Hematopoietic multipotent progenitor cell treated with erythropoietin and hydrocortisone succinate and interleukin-3 and kit ligand, for 8 days (in vitro differentiated cells): ENCODE measurements at places on chromosomes 16 and 17.

GRCh38 chr17:81312624-81313325, 17.7 kb upstream of the SLC38A10 start:
- no peak for DNase-seq

DNA sequence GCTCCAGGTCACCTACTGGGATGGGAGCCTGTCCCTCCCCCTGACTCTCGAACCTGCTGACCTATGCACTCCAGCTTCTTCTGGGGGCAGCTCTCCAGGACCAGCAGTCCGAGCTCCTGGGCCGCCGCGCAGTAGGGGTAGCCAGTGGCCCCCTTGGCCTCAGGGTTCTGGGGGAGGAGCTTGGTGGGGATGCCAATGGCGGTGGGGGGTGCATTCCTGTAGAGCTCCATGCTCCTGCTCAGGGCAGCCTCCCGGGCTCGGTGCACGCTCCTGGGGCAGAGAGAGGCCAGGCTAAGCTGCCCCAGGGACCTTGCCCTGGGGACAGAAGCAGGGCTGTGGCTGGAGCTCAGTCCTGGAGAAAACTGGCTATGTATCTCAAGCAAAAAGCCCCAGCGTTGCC, 7.7 kb upstream of the SPATA2L start:
- no peak for DNase-seq

DNA sequence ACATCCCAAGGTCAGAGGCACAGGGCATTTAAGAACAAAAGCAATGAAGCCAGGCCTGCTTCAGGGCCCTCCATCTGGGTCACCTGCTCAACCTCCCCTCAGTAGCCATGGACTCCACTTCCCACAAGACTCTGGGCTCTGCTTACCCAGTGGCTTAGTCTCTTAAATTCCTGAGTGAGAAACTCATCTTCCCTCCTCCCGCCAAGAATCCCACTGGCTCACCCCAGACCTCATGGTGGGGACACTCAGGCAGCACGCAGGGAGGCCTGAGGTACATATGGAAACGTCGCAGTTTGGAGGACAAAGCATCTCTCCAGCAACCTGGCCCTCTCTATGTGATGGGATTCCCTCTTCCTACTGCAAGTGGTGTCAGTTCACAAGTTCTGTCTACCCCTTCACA, 326.7 kb upstream of the CDH5 start:
- DNase-seq: no peak

- no peak for DNase-seq
These were observed 115.3 kb downstream of the CEP112 start for GRCh38 chr17:66076546-66077190.

DNA sequence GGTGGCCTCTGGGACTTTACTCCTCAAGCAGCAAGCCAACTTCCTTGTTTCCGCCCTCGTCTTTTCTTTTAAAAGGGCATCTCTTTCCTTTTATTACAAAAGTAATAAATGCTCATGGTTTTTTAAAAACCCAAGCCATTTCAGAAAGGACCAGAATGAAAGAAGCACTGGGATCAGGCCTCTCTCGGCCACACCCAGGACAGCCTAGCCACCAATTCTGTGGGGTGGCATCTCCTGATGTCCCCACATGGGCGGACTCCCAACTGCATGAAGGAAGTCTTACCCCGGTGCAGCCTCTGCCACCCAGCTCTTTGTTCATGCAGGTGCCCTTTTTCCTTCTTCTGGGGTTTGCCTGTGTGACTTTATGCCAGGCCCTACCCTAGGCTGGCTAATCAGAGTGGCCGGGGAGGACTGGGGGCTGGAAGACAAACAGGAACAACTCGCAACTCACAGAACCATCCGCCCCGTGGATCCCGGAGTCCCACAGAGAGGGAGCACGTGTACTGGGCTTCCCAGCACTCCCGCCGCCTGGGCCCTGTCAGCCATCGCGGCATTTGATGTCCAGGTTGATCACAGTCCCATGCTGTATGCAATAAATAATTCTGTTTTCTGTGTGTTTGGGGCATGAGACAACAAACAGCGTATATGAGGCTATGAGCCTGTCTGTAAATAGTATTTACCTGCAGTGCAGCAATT, 2.6 kb upstream of the RASD1 start:
- no peak for DNase-seq

DNA sequence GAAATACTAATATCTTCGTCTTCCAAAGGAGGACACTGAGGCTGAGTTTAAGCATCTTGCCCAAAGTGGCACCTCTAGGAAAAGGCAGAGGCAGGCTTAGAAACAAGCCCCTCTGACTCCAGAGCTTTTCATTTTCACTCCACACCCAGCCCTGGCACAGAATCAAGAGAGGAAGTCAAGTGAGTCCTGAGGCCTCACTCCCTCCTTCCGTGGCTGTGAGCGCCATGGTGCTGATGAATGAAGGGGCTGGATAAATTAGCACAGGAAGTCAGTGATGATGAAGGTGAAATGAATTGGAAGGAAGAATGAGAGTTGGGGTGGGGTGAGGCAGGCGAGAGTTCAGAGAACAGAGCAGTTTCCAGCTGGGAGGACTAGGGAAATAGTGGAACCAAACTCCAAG, 179.3 kb downstream of the TMEM132E start:
- no peak for DNase-seq

- no peak for DNase-seq
These were observed 2.4 kb downstream of the FOXL1 start for GRCh38 chr16:86580791-86581170.

GRCh38 chr16:8826278-8826879, 28.7 kb downstream of the PMM2 start:
- no peak for DNase-seq

- DNase-seq: no peak
These were observed 4.9 kb downstream of the MAP3K14 start for GRCh38 chr17:45311760-45312476.

GRCh38 chr17:791829-792228, 9.7 kb downstream of the MRM3 start:
- no peak for DNase-seq

GRCh38 chr16:1526608-1527555, 6.6 kb upstream of the TMEM204 start:
- no peak for DNase-seq

DNA sequence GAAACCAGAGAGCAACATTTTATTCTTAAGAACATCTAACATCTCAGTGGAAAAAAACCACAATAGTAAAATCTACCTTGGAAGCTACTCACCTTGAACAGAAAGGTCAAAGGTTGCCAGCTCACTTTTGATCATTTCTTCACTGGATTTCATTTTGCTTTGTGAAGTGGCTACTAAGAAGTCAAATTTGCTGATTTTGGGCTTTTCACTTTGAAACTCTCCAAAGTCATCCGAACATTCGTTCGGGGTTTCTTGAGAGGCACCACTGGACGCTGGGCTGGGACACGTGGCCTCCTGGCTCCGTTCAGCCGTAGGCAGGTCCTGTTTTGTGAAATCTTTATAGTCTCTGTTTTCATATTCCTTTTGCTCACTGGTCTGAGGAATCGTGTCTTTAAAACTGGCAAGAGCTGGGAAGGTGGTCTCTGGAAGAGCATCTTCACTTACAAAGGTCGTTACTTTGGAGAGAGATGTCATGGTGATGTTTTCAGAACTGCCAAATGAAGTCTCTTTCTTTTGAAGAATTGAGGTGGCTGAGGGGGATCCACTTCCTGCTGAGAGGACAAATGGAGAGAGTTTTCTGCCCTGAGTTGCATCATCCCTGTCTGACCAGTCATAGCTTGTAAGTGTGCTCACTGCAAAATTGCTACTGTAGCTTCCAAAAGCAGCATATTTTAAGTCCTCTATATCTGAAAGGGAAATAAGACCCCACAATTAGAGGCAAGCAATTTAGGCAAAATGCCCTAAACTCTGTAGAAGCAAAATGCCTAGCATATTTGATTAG, 52.4 kb downstream of the DUSP14 start:
- DNase-seq: no peak
